Endothelial cell of umbilical vein (primary cell): ENCODE measurements at places on chromosomes 11 and 22. TPM values are rescaled to one million over a fixed set of nuclear protein-coding genes. Genes with fewer than 3 reads are reported as not detected.

The LIF gene
- total RNA-seq: 0.27 and 0.35 TPM in 2 replicates

The GGT5 gene
- 35.1 and 45.9 TPM in 2 replicates for total RNA-seq

The USP28 gene
- 29.6 and 30.5 TPM in 2 replicates for total RNA-seq

The IRAG1 gene
- 0.35 and 0.38 TPM in 2 replicates for total RNA-seq

The RAG2 gene
- total RNA-seq: not detected in 2 replicates

The GPR152 gene
- total RNA-seq: not detected in 2 replicates

DNA sequence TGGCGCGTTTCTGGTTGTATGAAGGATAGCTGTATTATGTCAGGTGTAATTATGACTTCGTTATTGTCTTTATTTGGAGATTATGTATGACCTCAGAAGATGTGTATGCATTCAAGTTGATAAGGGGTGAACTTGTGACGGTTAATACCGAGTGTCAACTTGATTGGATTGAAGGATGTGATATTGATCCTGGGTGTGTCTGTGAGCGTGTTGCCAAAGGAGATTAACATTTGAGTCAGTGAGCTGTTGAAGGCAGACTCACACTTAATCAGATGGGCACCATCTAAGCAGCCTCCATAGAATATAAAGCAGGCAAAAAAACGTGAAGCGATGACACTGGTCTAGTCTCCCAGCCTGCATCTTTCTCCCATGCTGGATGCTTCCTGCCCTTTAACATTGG lies 15.3 kb upstream of the CD82 start:
- no peak for DNase-seq

DNA sequence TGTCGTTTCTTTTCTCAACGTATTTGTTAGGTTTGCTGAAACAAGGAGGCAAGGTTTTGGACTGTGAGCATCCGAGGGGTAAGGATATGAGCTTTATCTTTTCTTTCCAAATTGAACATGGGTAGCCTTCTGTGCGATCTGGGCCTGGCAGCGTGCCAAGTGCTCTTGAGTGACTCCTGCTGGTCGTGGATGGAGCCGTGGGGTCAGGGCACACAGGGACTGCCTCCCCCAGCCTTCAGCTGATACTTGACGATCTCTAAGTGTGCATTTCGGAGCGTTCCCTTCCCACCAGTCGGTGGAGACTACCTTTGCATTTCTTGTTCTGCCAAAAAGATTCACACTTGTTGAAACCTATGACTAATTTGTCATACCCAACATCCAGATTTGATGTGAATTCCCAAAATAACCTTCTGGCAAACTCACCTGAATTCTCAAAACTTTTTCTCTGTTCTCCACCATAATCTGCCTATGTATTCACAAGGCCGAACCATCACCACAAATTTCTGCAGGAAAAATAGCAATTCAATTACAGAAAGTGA lies 40.1 kb upstream of the CLMP start:
- peak; percentile 41 for DNase-seq

DNA sequence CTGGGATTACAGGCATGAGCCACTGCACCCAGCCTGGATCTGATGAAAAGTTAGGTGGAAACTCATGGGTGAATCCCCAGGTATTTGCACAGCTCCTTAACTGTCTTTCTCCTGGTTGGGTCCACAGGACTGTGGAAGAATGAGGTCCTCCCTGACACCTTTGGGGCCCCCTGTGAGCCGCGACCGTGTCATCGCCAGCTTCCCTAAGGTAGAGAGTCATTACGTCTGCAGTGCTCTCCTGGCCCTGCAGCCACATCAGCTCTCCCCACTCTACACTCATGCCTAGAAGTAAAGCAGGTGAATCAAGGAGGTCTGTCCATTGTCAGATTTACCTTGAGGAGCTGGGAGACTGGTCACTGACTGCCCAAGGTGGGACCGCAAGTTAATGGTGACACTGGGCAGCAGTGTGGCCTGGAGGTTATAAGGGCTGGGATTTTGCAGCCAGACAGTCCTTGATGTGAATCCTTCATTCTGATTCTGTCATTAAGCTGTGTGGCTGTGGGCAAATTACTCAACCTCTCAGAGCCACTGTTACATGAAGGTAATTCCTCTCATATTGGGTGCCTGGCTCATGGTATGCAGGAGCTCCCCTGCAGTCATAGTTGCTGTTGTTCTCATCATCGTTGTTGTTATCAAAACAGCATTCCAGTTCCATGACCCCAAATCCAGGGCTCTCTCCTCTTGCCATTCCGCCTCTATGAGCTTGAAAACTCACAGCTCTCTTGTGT lies 1.4 kb downstream of the RAB36 start:
- no peak for DNase-seq

DNA sequence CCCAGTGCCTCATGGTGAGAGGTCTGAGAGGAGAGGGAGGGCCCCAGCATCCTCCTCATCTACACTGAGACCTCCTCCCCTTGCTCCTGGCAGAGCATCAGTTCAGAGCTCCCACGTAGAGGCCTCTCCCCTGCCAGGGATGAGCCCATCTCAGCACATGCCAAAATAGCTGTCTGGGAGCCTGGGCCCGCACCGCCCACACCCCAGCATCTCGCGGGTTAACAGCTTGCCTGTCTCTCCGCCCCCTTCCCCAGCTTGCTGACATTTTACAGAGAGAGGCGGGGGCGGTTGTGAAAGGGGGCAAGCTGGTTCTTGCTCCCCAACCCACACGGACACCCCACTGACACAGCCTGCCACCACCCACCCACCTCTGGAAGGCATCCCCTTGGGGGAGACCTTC lies 6.4 kb downstream of the DGKZ start:
- no peak for DNase-seq

DNA sequence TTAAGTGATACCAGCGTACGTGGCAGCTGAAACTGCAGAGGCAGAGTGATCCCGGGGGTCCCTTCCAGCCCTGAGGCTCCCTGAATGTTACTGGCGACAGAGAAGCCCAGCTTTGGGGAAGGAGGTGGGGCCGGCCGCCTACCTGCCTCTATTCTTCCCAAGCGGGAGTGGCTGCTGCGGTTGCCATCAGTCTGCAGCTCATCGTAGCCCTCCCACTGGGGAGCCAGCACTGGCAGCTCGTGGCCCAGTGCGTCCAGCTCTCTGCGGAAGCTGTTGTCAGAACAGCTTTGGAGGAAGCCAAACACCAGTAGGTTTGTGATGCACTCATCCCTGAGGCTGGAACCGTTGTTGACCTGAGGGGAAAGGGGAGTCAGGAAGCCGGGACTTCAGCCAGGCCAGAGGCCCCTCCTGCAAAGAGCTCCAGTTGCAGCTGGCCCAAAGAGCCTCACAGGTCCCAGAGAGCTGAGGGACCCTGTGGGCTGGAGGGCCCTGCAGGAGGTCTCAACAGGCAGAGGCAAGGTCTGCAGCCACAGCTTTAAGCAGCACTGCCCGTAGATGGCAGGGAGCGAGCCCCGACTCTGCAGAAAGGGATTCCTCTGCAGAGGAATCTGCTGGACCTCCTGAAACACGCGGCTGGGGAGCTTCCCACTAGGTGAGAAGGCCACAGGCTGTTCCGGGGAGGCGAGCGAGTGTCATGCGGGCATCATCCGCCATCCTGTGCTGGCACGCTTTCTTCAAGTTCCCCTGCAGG lies 30.4 kb downstream of the BID start:
- no peak for DNase-seq

GRCh38 chr22:35839841-35840301 lies 122.2 kb downstream of the APOL5 start:
- DNase-seq: peak; percentile 77

DNA sequence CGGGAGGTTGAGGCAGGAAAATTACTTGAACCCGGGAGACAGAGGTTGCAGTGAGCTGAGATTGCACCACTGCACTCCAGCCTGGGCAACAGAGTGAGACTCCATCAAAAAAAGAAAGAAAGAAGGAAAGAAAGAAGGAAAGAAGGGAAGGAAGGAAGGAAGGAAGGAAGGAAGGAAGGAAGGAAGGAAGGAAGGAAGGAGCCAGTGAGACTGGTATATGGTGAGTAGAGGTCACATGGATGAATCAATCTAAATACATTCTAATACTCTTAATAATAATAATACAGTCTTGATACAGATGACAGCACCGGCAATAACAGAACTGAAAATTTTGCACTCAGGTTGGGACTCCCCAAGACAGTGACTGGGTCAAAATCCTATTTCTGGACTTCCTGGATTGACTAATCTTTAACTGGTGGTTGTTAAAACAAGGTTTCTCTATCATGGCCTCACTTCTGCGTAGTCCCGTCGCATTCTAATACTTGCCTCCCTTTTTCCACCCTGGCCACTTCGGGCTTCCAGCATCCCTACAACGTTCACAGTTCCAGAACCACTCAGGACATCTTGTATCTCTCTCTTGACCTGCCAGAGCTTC lies 53.5 kb upstream of the EIF3M start:
- DNase-seq: no peak

- no peak for DNase-seq
Measured at GRCh38 chr22:37633089-37633624, 6.3 kb upstream of the SH3BP1 start.

DNA sequence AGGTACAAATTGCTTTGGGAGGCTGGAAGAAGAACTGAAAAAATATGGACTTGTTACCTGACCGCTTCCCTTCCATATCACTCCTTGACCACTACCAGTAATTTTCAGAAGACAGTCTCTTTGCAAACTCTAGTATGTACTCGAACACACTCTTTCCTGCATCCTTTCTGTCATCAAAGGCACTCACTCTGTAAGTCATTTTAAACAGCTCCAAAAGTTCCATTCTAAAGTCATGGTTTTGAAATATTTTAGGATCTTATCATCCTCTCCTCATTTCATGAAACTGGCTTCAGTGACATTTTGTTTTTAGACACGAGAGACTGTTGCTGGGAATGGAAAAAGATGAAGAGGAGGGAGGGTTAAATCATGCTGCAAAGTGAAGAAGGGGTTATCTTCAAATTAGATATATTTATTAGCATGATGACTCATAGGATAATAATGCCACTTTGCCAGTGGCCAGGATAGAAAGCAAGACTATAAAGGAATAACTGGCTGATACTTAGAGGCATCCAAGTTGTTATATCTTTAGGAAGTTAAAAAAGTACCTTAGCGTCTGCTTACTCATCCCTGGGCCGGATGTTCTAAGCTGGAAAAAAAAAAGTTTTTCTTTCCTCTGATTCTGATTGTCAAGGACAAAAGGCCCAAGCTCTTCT lies 549.3 kb downstream of the METTL15 start:
- peak; percentile 54 for DNase-seq

DNA sequence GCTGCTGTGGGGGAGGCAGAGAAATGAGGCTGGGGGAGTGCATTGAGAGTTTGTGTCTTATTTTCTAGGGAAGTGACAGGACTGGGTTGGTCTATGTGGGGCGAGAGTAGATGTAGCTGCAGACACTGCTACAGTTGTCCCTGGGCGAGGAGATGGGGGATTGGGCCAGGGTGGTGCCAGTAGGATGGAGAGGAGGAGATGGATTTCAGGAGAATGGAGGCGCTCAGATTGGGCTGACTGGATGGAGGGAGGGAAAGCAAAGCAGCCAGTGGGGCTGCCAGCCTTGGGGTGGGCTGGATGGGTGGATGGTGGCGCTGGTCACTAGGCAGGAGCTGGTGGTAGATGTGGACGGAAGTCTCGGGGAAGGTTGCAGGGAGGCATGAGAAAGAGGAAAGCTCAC lies 9.3 kb downstream of the OMP start:
- DNase-seq: no peak

DNA sequence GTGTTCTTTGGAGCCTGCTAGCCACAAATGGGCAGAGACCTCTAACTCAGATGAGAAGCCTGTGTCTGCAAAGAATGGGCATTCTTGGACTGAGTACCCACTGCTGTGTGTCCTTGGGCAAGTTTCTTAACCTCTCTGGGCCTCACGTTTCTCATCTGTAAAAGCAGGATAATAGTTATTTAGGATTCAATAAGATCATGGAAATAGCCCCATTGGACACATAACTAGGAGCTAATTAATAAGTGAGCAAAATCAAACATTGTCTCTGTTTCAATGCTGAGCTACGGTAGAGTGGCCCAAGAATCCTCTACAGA lies 61.2 kb upstream of the WNT7B start:
- no peak for DNase-seq

DNA sequence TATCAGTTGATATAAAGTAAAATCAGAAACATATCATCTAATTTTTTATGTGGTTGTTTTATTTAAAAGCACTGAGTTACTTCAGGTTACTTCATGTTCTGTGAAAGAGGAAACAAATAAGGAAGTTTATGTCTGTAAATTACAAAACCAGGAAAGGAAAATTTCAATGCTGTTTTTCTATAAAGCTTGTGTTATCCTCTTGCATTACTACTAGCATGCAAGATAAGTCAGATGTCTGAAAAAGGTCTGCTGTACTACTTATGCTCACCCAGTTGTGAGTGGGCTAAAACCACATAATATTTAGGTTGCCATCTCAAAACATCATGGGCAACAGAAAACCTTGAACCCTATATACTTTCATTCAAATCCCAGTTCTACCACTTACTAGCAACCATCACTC lies 121.5 kb downstream of the ATG16L2 start:
- DNase-seq: peak; percentile 71
